Naive B cell (primary cell): ENCODE measurements at places on chromosomes 3 and 15. TPM values are rescaled to one million over a fixed set of nuclear protein-coding genes. Genes with fewer than 3 reads are reported as not detected.
A peak's percentile ranks its signal among the peaks of the same experiment; 100 is the strongest.

The LRRC31 gene
- polyA plus RNA-seq = not detected

GRCh38 chr3:115804713-115805119 lies 181.4 kb downstream of the GAP43 start:
- H3K4me1 ChIP-seq = no peaks in the 10 kb centered on the region
- no peaks in the 10 kb centered on the region for H3K36me3 ChIP-seq
- no peak for DNase-seq

The UACA gene
- 6.1 TPM for polyA plus RNA-seq

The CKMT1A gene
- polyA plus RNA-seq = not detected

- no peak overlapping the region for H3K27ac ChIP-seq
- no peaks in the 10 kb centered on the region for H3K27me3 ChIP-seq
- H3K4me1 ChIP-seq = no peaks in the 10 kb centered on the region
- H3K4me3 ChIP-seq = no peak overlapping the region
- no peaks in the 10 kb centered on the region for H3K36me3 ChIP-seq
- no peak for DNase-seq
Observed at GRCh38 chr3:8524656-8525399, 23.2 kb downstream of the LMCD1 start.

- peaks cover 7% of the 10 kb centered on the region for H3K36me3 ChIP-seq
- peak overlapping the region; percentile 1 for H3K27ac ChIP-seq
- H3K27me3 ChIP-seq = no peaks in the 10 kb centered on the region
- H3K4me3 ChIP-seq = peak overlapping the region; percentile 60
- no peak for DNase-seq
Observed at GRCh38 chr15:76871930-76872329, 33.2 kb downstream of the SCAPER start.

- H3K36me3 ChIP-seq = no peaks in the 10 kb centered on the region
- peak within 1 kb of the TSS; percentile 94 for H3K4me3 ChIP-seq
- no peaks in the 10 kb centered on the region for H3K27me3 ChIP-seq
Observed at GRCh38 chr3:56801662-56802377, at the start of gene ARHGEF3. Gene ARHGEF3, minus strand, starts transcription at chr3:56801949. Its CDS starts 151 bp downstream, at chr3:56801798.

The CLK3 gene
- polyA plus RNA-seq = 118 TPM

GRCh38 chr3:193790086-193790990 lies 197.3 kb downstream of the OPA1 start:
- no peak overlapping the region for H3K27ac ChIP-seq
- peaks cover 72% of the 10 kb centered on the region for H3K27me3 ChIP-seq
- no peak for DNase-seq
- H3K4me3 ChIP-seq = no peak overlapping the region
- H3K36me3 ChIP-seq = no peaks in the 10 kb centered on the region

- H3K27me3 ChIP-seq = no peaks in the 10 kb centered on the region
- H3K4me1 ChIP-seq = no peaks in the 10 kb centered on the region
- no peak overlapping the region for H3K27ac ChIP-seq
- no peaks in the 10 kb centered on the region for H3K36me3 ChIP-seq
- DNase-seq = no peak
- H3K4me3 ChIP-seq = no peak overlapping the region
Observed at GRCh38 chr15:48493763-48494225, 151.7 kb downstream of the FBN1 start.

GRCh38 chr3:192834428-192834827 lies 83.2 kb downstream of the MB21D2 start:
- no peaks in the 10 kb centered on the region for H3K36me3 ChIP-seq
- H3K4me3 ChIP-seq = no peak overlapping the region
- H3K4me1 ChIP-seq = no peaks in the 10 kb centered on the region

The BMF gene
- 5.2 TPM for polyA plus RNA-seq

DNA sequence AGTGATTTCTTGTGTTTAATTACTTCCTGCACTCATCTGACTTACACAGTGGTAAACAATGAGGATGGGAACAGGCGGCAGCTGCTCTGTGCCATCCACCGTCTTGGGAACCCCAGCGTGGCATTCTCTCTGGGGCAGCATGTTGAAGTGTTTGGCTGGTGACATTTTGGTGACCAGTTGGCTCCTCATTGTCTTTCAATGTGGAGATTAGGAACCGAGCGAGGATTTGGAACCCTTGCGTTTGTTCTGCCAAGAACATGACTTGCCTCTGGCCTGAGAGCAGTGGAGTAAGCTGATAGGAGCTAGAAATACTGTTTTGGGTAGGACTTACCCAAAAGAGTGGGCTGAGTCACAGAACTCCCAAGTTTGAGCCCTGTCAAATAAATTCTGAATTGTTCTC lies 88.8 kb downstream of the IGF1R start:
- H3K4me3 ChIP-seq = no peak overlapping the region
- DNase-seq = no peak
- H3K27me3 ChIP-seq = no peaks in the 10 kb centered on the region
- H3K4me1 ChIP-seq = peaks cover 29% of the 10 kb centered on the region
- no peaks in the 10 kb centered on the region for H3K36me3 ChIP-seq

The PXYLP1 gene
- polyA plus RNA-seq = 0.86 TPM

The TM4SF1 gene
- polyA plus RNA-seq = not detected

The MEIS2 gene
- not detected for polyA plus RNA-seq

The AGBL1 gene
- not detected for polyA plus RNA-seq

The STARD9 gene
- polyA plus RNA-seq = 0.56 TPM

- H3K4me3 ChIP-seq = no peak overlapping the region
- no peak for DNase-seq
- H3K27ac ChIP-seq = no peak overlapping the region
- no peaks in the 10 kb centered on the region for H3K4me1 ChIP-seq
- H3K36me3 ChIP-seq = peaks cover 5% of the 10 kb centered on the region
Observed at GRCh38 chr3:8800016-8800415, 30.6 kb upstream of the OXTR start.

The RAP2B gene
- polyA plus RNA-seq = 5.5 TPM

GRCh38 chr3:100154171-100154570 lies 39.9 kb upstream of the FILIP1L start:
- no peaks in the 10 kb centered on the region for H3K27me3 ChIP-seq
- H3K4me3 ChIP-seq = no peak overlapping the region
- peaks cover 5% of the 10 kb centered on the region for H3K4me1 ChIP-seq

DNA sequence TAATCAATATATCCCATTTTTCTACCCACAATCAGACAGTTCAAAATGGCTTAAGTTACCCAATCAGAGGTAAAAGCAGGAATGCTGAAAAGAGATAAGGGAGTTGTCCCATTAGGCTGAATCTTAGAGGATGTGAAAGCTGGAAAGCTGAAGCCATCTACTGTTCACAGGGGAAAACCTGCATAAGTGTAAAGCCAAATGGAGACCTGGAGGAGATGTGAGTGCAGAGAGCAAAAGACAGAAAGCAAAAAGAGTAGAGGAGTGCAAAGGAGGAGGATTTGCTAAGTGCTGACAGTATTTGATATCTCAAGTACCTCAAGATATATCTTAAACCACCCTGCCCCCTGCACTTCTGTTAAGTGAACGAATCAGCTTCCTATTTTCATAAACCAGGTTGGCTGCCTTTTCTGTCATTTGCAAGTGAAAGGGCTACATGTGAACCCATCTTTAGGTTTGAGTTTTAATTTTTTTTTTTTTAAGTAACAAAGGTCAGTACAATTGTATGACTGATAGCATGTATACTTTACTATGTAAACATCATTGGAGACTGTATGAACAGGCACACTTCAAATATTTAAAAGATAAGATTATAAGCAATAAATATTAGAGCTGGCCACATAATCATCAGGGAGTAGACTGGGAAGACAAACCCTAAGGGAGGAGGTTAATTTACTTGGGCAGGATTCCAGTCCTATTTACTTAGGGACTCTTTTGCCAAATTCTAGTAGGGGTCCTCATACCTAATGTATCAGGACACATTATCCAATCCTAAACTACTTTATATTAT lies 22.8 kb upstream of the P2RY1 start:
- H3K36me3 ChIP-seq = no peaks in the 10 kb centered on the region
- DNase-seq = no peak
- no peaks in the 10 kb centered on the region for H3K27me3 ChIP-seq
- H3K27ac ChIP-seq = no peak overlapping the region
- no peaks in the 10 kb centered on the region for H3K4me1 ChIP-seq

GRCh38 chr3:55329849-55330248 lies 157.3 kb downstream of the WNT5A start:
- H3K4me3 ChIP-seq = no peak overlapping the region
- no peaks in the 10 kb centered on the region for H3K27me3 ChIP-seq
- no peaks in the 10 kb centered on the region for H3K4me1 ChIP-seq
- no peak overlapping the region for H3K27ac ChIP-seq

The RHOV gene
- not detected for polyA plus RNA-seq

The SUSD5 gene
- polyA plus RNA-seq = 0.18 TPM

The OIP5 gene
- polyA plus RNA-seq = not detected

DNA sequence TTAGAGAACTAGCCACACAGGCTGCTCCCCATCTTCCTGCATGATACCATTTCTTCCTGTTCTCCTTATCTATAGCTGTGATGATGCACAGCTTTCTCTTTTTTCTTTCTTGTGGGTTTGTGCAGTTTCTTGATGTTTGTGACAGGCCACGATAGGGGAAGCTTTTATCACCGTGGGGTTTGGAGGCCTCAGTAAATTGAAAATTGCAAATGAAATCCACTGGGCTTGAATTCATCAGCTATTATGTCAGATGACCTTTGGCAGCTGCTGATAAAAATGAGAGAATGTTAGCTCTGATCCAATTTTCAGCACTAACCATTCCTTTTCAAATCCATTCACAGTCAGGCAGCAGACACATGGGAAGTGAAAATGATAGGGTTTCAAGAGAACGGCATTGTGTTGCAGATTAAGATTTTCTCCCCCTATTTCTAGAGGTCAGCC lies 176.9 kb upstream of the SOX2 start:
- H3K27me3 ChIP-seq = no peaks in the 10 kb centered on the region
- DNase-seq = no peak
- H3K27ac ChIP-seq = no peak overlapping the region

- no peak for DNase-seq
- H3K27ac ChIP-seq = no peak overlapping the region
- no peaks in the 10 kb centered on the region for H3K27me3 ChIP-seq
- no peaks in the 10 kb centered on the region for H3K4me1 ChIP-seq
- H3K36me3 ChIP-seq = peaks cover 5% of the 10 kb centered on the region
Observed at GRCh38 chr3:30256474-30256873, 349.9 kb upstream of the TGFBR2 start.

GRCh38 chr15:67080900-67081431 lies 15.6 kb downstream of the SMAD3 start:
- DNase-seq = peak; percentile 93
- H3K4me1 ChIP-seq = peaks cover 86% of the 10 kb centered on the region
- H3K4me3 ChIP-seq = peak overlapping the region; percentile 83
- no peaks in the 10 kb centered on the region for H3K27me3 ChIP-seq
- peak overlapping the region; percentile 98 for H3K27ac ChIP-seq

The LCTL gene
- not detected for polyA plus RNA-seq

The ACKR2 gene
- 0.10 TPM for polyA plus RNA-seq

DNA sequence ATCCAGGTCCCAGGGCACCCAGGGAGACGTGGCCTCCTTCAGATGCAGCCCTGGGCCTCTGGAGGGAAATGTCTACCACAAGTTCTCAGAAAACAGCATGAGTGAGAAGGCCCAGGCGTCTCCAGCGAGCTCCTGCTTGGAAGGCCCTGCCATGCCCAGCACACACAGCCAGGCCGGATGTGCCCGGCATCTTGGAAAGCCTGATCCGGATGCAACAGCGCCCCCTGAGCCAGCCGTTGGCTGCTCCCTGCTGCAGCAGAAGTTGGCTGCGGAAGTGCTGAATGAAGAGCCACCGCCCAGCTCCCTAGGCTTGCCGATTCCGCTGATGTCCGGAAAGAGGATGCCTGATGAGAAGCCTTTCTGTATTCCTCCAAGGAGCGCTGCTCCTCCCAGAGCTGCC lies 856 bp downstream of the NPAP1 start:
- H3K27ac ChIP-seq = no peak overlapping the region
- H3K36me3 ChIP-seq = no peaks in the 10 kb centered on the region
- no peaks in the 10 kb centered on the region for H3K27me3 ChIP-seq
- H3K4me1 ChIP-seq = no peaks in the 10 kb centered on the region
- no peak overlapping the region for H3K4me3 ChIP-seq

The IQCH gene
- not detected for polyA plus RNA-seq

DNA sequence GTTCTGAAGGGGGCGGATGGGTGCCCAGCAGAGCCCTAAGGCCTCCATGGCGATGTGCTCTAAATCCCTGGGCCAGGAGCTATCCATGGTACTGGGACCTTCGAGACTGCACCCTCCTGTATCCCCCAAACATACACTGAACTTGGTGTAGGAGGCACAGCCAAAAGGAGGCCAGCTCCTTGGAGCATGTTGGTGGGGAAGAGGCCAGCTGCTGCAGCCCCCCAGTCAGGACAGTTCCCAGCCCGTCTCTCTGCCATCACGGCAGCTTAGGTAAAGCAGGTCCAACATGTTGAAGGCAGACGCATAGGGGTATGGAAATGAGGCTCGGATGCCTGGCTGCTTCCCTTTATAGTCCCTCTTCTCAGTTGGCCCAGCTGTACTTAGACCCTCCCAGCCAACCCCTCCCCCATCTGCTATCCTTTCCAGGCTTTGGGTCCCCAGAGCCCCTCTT lies 1.8 kb downstream of the CAMKV start:
- no peak overlapping the region for H3K27ac ChIP-seq
- H3K27me3 ChIP-seq = peaks cover 32% of the 10 kb centered on the region
- H3K4me3 ChIP-seq = no peak overlapping the region

DNA sequence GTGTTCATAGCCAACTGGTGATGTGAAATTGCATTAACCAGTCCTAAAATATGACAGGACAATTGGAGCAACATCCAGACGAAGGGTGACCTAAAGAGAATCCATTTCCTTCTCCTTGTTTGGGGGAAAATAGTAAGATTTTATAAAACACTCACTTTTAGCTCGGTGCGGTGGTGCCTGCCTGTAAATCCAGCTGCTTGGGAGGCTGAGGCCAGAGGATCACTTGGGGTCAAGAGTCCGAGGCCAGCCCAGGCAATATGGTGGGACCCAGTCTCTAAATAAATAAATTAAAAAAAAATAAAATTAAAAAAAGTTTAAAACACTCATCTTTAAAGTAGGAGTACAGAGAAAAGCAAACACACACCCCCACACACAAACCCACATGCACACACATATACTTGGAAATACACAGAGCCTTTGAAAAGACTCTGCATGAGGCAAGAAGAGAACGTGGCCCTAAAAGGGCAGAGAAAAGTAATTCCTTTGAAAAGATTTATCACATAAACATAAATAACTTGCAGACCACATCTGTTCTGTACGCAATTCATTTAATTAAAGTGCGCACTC lies 14.1 kb upstream of the LOXL1 start:
- H3K4me1 ChIP-seq = no peaks in the 10 kb centered on the region
- peak overlapping the region; percentile 26 for H3K27ac ChIP-seq
- no peak overlapping the region for H3K4me3 ChIP-seq
- H3K27me3 ChIP-seq = peaks cover 14% of the 10 kb centered on the region
- H3K36me3 ChIP-seq = no peaks in the 10 kb centered on the region

GRCh38 chr3:58526515-58526957 lies 10.5 kb downstream of the ACOX2 start:
- no peak overlapping the region for H3K27ac ChIP-seq
- DNase-seq = no peak
- H3K36me3 ChIP-seq = peaks cover 4% of the 10 kb centered on the region
- no peaks in the 10 kb centered on the region for H3K4me1 ChIP-seq
- H3K4me3 ChIP-seq = no peak overlapping the region

- H3K4me3 ChIP-seq = no peak overlapping the region
- no peaks in the 10 kb centered on the region for H3K4me1 ChIP-seq
- no peak for DNase-seq
- no peaks in the 10 kb centered on the region for H3K27me3 ChIP-seq
- no peaks in the 10 kb centered on the region for H3K36me3 ChIP-seq
Observed at GRCh38 chr15:38533416-38533915, 31.1 kb downstream of the RASGRP1 start.

GRCh38 chr3:136277115-136277514 lies 27.0 kb downstream of the PCCB start:
- no peaks in the 10 kb centered on the region for H3K27me3 ChIP-seq
- no peak overlapping the region for H3K27ac ChIP-seq
